ENCODE measurements at places on chromosomes 13 and 19. TPM values are rescaled to one million over a fixed set of nuclear protein-coding genes. Genes with fewer than 3 reads are reported as not detected.

GRCh38 chr19:58304255-58304654, 922 bp upstream of the ERVK3-1 start:
- no peak for DNase-seq

- DNase-seq, result no peak
Measured at GRCh38 chr19:7366701-7367420, 18.1 kb downstream of the ARHGEF18 start.

- peak; percentile 35 for DNase-seq
Measured at GRCh38 chr13:33838647-33839046, 20.7 kb downstream of the RFC3 start.

DNA sequence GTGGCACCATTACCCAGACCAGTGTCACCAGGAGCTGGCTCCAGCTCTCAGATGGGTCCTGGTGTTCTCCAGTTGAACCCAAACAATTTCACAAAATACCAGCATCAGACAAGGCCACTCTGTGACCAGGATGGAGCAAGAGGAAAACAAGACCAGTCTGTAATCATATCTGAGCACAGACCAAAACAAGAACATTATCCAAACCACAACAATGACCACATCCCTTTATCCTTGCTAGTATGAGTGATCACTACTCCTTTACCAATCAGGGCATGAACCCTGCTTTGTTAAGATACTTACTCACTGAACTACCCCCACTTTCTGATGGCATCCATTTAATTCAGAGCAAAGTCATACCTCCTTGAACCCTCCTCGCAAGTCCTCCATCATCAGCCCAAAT, 145.9 kb downstream of the NUFIP1 start:
- peak; percentile 46 for DNase-seq

- DNase-seq, result peak; percentile 38
Measured at GRCh38 chr19:14472202-14472938, 2.8 kb downstream of the PTGER1 start.

DNA sequence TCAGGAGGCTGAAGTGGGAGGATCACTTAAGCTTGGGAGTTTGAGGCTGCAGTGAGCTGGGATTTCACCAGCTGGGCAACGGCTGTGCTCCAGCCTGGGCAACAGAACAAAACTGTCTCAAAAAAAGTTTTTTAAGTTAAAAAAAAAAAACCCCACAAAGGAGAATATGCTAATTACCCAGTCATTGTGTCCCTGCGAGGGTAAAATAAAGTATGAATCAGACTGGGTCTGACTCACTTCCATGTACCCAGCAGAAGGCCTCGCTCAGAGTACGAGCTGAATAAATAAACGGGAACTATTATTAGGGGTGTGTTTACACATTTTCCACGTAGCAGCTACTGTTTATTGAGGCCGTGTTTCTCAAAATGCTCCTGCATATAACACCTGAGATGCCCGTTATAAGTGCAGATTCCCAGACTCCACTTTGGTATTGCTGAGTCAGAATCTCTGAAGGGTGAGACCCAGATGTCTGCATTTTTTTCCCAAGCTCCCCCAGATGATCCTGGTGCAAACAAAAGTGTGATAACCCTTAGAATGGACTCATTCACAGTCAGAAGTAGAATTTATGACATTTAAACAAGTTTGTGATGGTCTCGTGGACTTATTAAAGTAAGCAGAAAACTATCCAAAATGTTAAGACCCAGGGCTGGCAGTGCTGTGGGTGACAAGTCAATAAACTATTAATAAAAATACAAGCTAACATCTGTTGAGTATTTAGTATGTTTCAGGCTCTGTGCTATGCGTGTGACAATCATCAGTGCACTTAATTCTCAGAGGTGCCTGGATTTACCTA, 28.2 kb downstream of the KCNC3 start:
- DNase-seq, result peak; percentile 17

GRCh38 chr13:91115776-91116175, 231.7 kb upstream of the MIR17HG start:
- DNase-seq, result no peak

- no peak for DNase-seq
Measured at GRCh38 chr13:75473468-75473867, 8.5 kb downstream of the TBC1D4 start.

DNA sequence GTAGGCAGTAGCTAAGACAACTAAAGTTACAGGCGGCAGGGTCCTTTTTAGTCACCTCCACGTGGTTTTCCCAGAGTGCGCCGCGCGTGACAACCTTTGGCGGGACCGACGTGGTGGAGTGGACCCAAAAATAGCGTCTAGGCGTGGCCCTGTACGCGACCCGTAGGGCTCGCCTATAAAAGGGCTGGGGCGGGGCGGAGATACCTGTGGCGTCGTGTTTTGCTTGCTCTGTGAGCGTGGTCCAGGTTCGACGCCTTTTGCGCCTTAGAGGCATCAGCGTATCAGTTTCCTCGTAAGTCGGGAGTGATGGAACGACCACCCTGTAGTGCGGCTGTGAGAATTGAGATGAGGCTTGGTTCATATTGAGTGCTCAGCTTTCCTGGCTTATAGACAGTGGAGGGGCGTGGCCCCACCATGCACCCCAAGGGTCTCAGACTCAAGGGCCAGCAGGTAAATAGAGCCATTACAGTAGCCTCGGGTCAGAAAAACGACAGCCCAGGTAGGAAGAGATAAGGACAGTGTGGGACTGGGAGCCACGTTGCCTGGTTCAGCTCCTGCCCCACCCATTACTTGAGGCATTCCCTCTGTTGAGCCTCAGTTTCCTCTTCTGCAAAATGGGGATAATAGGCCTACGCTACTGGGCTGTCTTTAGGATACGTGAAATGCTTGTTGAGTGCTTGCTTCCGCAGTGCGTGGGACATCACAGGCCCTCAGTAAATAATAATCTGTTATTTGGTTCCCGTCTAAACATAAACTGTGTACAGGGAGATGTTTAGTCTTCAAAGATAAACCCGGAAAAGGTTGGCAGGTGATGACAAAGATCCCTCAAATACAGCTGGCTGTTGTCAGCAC, 693 bp upstream of the TMED1 start:
- DNase-seq, result peak; percentile 92

DNA sequence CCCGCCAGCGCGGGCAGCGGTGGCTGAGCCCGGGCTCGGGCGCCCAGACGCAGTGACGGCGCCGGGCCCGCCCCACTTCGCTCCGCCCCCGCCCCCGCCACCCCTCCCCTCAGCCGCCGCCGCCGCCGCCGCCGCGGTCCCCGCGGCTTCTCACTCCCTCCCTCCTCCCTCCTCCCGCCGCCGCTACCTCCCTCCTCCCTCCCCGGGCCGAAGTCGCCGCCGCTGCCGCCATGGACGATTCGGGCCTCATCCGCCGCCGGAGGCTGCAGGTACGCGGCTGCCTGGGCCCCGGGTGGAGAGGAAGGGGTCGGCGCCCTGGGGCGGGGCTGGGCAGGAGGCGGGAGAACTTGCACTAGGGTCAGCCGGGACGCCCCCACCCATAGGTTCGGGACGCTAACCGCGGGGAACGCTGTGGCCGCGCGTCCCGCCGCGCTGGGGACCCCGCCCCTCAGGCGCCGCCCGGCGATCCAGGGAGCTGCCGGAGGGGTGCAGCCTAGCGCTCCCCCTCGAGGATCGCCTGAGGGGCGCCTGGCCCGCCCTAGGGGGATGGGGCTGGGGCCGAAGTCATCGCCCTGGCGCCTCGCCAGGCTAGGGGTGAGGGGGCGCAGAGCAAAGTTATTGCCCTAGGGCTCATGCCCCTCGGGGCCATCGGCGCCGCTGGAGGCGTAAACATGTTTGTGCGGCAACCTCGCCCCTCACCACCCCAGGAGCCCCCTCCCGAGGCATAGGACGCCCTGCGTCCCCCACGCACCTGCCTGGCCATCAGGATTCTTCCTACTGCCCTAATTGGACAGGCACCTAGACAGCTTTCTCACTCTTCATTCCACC, 427 bp downstream of the RTBDN start:
- DNase-seq, result no peak

- no peak for DNase-seq
Measured at GRCh38 chr13:51767100-51767499, 36.9 kb downstream of the DHRS12 start.

GRCh38 chr13:30142486-30143211, 164.7 kb downstream of the KATNAL1 start:
- peak; percentile 98 for DNase-seq

DNA sequence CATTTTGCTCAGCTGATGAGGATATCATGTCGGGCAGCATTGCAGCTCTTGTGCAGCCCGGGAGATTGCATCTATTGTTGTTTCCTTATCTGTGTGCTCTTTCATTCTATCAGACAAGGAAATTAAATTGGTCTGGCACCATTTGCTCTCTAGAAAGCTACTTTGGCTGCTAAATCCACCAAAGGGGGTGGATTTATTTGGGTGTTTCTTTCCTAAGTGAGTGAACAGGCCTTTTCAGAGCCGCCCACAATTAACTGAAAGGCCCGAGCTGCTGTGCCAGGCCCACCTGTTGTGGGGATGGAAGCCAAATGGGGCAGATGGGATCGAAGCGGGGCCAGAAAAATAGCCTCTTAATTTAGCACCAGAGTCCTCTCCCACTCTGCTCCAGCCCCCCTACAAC, 99.4 kb downstream of the DNAJC15 start:
- peak; percentile 45 for DNase-seq

GRCh38 chr13:94435604-94436226, 43.8 kb downstream of the DCT start:
- peak; percentile 67 for DNase-seq

- peak; percentile 3 for DNase-seq
Measured at GRCh38 chr13:90846936-90847335, 500.6 kb upstream of the MIR17HG start.

DNA sequence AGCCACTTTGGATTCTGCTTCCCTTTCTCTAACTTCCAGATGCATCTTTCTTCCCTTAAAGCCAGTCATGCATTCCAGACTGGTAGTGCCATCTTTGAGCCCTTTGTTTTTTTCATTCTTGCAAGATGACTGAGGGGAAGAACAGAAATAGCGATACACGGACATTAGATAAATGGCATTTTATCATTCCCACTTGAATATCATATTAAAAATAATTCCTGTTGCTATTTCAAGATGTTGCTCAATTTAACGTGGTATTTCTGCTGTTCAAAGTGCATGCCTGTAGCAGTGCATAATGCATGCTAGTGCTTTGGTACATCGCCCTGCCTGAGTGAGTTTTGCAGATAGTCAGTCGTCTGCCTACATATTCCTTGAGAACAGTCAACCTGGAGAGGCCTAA, 140.6 kb upstream of the FRY start:
- peak; percentile 52 for DNase-seq

DNA sequence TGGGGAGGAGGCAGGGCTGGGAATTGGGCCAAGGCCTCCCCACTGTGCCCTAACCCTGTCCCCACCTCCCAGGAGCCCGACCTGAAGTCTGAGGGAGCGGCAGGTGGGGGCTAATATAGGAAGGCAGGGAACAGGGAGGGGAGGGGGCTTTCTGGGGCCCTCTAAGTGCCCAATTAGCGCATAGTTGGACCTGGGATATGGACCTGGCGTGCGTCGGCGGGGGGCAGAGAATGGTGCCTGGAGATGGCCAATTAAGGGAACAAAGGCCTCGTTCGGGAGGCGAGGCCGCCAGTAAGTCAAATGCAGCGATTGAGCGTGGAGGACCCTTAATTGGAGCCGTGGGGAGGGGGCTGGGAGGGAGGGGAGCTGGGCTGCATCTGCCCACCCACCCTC, at the start of gene C19orf85:
C19orf85 (minus strand) TSS at position 90 of the 393 bp plus-strand sequence. CDS start 197 bp downstream, outside the sequence.
- DNase-seq, result no peak

DNA sequence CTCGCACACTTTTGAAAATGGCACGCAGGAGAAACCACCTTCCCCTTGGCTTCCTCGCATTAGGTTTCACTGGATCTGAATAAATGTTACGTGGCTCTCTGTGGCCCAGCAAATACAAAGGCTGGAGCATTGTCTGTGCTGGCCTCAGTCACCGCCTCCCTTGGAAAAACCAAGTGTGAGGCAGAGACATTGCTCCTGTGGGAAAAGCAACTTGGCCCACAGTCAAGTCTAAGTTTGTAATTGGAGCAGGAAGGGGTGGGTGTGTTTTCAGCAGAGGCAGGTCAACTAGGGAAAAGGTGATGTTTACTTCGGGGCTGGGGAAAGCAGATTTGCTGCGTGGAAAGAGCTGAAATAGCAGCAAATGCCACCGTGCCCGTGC, 101.6 kb downstream of the IRS2 start:
- peak; percentile 34 for DNase-seq

GRCh38 chr13:21550918-21551317, 53.1 kb downstream of the MICU2 start:
- DNase-seq, result peak; percentile 8

GRCh38 chr13:84455143-84455905, 573.0 kb upstream of the SLITRK1 start:
- DNase-seq, result no peak

DNA sequence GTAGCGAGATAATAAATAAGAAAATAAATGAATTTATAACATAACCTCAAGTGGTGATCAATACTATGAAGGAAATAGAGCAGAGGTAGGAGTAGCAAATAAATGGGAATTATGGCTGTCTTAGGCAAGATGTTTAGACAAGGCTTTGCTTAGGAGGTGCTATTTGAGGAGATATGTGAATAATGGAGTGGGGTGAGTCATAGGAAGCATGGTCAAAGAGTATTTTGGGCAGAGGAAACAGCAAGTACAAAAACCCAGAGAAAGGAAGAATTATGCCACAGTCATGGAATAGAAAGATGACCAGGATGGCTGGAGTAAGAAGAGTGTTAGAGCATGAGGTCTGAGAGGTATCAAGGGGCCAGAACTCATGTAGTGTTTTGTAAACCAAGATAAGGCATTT, 33.6 kb upstream of the LPAR6 start:
- peak; percentile 72 for DNase-seq

DNA sequence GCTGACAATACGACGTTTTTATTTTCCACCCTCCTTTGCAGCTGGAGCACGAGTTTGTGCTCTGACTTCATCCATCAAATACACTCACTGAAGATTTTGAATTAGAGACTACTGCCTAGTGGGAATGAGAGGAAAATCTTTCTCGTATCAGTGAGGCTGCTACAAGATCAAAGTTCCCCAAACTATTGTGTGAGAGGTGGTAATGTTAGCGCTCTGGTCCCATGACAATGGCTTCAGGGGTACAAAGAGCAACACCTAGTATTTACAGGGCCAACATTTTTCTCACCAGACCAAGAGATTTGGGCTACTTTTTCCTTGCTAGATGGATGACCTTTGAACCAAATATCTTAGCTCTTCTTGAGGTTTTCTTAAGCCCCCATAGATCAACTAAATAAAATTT, 30.3 kb upstream of the PDX1 start:
- no peak for DNase-seq

GRCh38 chr13:51213173-51213728, 8.9 kb upstream of the FAM124A start:
- no peak for DNase-seq

- DNase-seq, result no peak
Measured at GRCh38 chr19:46591870-46592269, 9.3 kb upstream of the CALM3 start.

The TMEM86B gene
- total RNA-seq, result 0.73 TPM

The AZU1 gene
- not detected for total RNA-seq

The P2RY11 gene
- total RNA-seq, result 4.0 TPM

The PRR36 gene
- total RNA-seq, result not detected

The LILRA5 gene
- not detected for total RNA-seq

The OLFM4 gene
- total RNA-seq, result not detected

The CYP4F12 gene
- total RNA-seq, result not detected

The C19orf67 gene
- not detected for total RNA-seq

The MTUS2 gene
- 0.05 TPM for total RNA-seq

The SLC10A2 gene
- not detected for total RNA-seq

The ITGBL1 gene
- 94.7 TPM for total RNA-seq

The CEACAM16 gene
- 5.0 TPM for total RNA-seq

The ELSPBP1 gene
- not detected for total RNA-seq

The ZNF541 gene
- total RNA-seq, result 0.08 TPM

All from myocyte (in vitro differentiated cells).